ENCODE measurements at places on chromosomes 3 and 15.

- DNase-seq, result no peak
Observed at GRCh38 chr3:111913163-111913763, 54.2 kb downstream of the PHLDB2 start.

- DNase-seq, result peak; percentile 36
Observed at GRCh38 chr15:58332676-58333400, 99.0 kb upstream of the LIPC start.

- no peak for DNase-seq
Observed at GRCh38 chr15:26872206-26872605, 5.3 kb downstream of the GABRA5 start.

- no peak for DNase-seq
Observed at GRCh38 chr3:56940976-56941375, 119.5 kb upstream of the SPATA12 start.

DNA sequence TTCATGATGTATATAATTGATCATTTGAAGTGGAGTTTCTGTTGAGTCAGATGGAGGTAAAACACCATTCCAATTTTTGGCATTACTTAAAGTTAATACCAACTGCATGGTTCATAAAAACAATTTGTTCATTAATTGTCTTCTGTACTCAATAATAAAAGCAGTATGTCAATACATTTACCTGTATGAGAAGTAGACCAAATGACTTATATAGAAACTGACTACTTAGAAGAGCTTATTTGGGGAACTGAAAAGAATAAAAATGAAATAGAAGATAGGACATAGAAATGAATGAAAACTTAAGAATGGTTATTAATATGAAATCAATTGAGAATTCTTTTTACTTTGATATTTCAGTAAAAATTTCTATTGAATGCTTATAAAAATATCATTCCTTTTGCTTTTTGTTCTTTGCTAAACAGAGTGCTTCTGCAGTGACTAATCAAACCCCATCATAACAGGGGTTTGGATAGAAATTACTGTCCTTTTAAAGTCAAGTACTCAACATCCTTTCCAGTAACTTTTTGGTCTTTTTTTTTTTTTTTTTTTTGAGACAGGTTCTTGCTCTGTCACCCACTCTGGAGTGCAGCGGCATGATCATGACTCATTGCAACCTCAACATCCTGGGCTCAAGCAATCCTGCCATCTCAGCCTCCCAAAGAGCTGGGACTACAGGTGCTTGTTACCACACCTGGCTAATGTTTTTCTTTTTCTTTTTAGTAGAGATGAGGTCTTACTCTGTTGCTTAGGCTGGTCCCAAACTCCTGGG is 6.5 kb upstream of the CRYBG3 start:
- no peak for DNase-seq

- no peak for DNase-seq
Observed at GRCh38 chr15:98889930-98890695, 117.5 kb downstream of the PGPEP1L start.

DNA sequence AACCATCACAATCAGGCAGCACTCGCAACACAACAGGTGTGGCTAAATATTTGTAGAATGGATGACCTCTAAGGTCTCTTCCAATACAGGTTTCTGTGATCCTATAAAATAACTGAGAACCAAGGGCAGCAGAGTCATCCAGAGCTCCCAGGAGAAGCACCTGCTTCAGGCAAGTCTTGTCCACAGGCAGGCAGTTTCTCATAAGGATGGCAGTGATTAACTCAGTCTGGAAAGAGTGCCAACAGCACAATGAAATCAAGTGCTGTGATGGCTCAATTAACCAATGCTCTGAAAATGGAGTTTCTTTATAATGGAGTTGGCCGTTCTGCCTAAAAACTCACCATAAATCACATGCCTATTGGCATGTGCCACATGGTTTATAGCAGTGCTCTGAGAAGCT is 70.8 kb downstream of the HOMER2 start:
- DNase-seq, result no peak

- no peak for DNase-seq
Observed at GRCh38 chr3:88028876-88029275, 29.9 kb downstream of the CGGBP1 start.

GRCh38 chr15:25862472-25863110 is 536 bp downstream of the ATP10A start:
- DNase-seq, result no peak

DNA sequence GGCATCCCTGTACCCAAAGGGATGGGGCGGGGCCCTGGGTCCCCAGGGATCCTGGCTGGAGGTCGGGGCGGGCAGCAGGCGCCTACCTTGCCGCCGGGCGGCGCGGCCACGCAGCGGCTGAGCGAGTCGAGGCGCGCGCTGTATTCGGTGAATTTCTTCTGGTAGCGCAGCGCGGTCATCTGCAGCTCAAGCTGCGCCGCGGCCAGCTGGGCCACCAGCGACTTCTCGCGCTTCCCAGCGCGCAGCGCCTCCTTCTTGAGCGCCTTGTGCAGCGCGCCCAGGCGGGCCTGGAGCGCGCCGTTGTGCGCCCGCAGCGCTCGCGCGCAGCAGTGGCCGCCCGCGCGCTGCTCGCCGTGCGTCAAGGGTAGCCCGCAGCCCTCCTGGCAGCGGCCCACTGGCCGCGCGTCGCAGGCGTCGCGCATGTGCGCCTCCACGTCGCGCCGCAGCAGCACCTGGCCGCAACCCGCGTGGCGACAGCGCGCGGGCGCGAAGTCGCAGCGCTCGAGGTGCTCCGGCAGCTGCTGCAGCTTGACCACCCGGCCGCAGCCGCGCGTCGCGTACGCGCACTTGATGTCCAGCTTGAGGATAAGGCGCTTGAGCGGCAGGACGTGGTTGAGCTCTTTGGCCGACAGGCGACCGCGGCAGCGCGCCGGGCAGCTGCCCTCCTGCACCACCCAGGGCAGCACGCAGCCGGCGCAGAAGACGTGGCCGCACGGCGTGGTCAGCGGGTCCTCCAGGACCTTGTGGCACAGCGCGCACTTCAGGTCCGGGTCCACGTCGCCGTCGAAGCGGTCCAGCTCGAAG is 522 bp downstream of the PDZRN3 start:
- DNase-seq, result peak; percentile 60

DNA sequence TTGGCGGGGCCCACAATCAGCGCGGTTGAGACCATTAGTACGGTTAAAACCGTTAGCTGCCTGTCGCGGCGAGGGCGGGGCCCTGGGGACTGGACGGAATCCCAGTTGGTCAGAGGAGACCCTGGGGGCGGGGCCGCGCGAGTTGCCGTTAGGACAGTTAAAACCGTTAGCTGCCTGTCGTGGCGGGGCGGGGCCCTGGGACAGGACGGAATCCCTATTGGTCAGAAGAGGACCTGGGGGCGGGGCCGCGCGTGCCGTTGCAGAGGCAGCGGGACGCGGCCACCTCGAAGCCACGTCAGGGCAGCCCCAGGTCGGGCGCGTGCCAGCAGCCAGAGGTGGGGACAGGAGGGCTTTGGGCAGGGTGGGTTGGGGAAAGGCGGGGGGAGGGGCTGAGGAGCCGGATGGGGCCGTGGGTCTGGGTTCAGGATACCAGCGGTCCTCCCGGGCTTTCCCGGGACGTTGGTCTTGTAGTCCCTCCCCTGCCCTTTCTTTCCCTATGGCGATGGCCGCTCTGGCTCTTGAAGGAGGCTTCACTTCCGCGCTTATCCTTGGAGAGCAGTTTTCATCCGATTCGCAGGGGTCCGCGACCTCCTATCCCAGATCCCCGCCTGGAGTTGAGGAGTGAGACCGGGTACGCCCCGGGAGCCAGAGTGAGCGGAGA is 28.0 kb downstream of the KLHDC8B start:
- DNase-seq, result peak; percentile 78

GRCh38 chr3:123093696-123094095 is 26.9 kb downstream of the PDIA5 start:
- DNase-seq, result no peak

DNA sequence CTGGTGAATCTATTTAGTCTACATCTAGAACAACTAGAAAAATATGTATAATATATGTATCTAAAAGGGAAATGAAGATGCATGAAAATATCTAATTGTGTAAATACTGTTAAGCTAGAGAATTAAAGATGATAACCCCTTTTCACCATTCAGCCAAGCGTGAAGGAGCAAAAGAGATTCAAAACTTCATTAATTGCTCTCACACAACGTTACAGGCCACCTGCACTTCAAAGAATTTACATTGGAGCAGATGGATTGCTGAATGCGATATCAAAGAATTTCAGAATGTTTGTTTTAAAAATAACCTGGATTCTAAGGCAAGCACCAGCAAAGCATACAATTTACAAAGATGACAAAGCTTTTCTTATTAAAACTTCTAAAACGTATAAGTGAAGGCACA is 243.2 kb downstream of the ROBO2 start:
- no peak for DNase-seq

- DNase-seq, result no peak
Observed at GRCh38 chr3:159848348-159849118, 140.1 kb upstream of the IL12A start.

GRCh38 chr3:30181178-30181465 is 425.3 kb upstream of the TGFBR2 start:
- DNase-seq, result no peak

DNA sequence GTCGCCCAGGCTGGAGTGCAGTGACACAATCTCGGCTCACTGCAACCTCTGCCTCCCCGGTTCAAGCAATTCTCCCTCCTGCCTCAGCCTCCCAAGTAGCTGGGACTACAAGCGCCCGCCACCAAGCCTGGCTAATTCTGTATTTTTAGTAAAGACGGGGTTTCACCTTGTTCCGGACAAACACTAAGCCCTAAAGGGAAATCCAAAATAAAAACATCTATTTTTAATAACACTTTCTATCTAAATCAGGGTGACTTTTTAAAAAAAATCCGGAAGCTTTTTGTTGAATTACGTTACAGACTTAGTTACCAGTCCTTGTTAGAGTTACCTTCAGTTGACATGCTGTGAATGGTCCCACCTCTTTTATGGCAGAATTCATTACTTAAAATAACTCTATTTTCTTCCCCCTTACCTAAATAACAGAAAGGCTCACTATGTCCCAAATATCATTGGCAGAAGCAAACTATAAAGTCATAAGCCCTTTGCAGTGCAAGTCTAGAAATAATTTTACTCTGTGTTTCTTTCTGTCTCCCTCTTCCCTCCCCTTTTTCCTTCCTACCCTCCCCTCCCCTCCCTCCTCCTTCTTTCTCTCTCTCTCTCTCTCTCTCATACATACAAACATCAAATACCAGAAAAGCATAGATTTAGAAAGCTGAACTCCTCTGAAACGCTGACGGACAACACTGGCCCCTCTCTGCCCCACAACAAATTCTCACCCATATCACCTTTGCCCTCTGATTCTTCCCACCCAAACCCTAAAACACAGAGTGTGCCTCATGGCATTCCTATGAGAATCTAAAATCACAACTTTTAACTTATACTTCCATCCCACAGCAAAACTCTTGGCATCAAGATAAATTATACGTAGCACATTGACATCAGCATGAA is 18.3 kb downstream of the THBS1 start:
- DNase-seq, result no peak

DNA sequence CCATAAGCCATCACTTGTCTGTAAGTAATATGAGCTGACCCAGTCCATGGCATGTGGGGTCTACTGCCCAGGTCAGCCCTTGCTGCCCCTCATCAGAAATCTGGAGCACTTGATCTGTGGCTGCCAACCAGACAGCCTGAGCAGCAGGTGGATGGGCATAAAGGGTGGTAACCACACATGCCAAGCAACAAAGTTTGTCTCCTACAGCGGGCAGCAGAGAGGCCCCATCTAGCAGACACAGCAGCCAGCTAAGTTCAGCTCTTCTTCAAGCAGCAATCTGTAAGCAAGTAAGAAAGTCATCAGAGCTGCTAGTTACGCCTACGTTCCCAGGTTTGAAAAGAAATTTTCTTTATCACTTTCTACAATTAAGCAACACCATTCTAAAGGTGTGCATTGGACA is 27.9 kb downstream of the CHCHD4 start:
- no peak for DNase-seq

- no peak for DNase-seq
Observed at GRCh38 chr15:66855041-66855440, 153.0 kb downstream of the SMAD6 start.

DNA sequence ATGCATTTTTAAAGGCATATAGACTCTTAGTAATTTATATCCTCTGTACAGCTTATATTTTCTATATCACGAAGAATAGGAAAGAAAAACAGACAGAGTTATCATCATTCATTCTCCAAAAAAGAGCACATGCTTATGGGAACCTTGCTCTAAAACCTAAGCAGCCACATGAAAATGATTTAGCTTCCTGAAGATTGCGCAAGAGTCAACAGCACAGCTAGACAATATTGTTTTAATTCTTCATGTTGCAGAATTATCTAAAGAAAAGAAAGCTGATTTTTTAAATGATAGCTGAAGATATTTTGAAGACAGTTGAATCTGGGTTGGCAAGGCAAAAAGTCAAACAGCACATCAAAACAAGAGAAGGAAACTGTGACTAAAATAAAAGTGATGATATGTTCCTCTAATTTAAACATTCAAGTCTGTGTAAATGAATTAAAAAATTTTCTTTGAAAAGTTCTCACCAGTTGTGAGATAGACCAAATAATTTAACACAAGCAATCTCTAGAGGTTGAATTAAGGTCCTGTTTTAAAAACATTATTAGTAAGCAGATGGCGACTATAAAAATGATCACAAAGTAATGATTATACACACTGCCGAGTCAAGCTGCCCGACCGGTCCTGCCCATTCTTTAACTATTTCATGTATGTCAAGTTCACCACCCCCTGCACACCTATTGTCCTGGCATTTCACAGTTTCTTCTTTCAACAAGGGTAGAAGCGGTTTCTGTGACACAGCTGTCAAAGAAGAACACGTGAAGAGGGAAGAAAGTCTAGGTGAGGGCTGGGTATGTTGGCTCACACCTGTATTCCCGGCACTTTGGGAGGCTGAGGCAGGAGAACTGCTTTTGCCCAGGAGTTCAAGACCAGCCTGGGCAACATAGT is 74.2 kb upstream of the BHLHE40 start:
- no peak for DNase-seq

- DNase-seq, result no peak
Observed at GRCh38 chr3:26105261-26105660, 315.4 kb downstream of the OXSM start.

DNA sequence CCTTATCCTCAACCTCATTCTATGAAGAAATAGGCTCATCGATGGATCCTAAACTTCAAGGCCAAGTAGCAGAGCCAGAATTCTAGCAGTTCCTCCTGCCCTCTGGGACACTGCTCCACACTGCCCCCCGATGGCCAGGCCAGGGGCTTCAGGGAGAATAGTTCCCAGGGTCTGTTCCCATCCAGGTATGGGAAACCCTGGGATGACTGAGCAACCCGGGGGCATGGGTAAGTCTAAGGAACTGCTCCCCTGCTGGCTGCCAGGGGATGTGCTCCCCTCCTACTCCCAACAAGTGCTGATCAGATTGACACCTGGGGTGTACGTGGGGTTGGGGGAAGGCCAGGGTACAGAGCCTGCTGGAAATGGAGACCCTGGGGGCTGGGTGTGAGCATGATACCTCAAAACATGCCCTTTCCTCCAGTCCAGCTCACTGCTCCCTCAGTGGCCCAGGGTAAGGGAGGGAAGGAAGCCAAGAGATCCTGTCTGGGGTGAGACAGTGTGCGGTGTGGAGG is 7.6 kb downstream of the ULK3 start:
- peak; percentile 16 for DNase-seq

- DNase-seq, result no peak
Observed at GRCh38 chr3:47009225-47010110, 30.0 kb downstream of the NBEAL2 start.
